Posterior cingulate gyrus (tissue), 11 donors: ENCODE measurements at places on chromosomes 12 and 14.

DNA sequence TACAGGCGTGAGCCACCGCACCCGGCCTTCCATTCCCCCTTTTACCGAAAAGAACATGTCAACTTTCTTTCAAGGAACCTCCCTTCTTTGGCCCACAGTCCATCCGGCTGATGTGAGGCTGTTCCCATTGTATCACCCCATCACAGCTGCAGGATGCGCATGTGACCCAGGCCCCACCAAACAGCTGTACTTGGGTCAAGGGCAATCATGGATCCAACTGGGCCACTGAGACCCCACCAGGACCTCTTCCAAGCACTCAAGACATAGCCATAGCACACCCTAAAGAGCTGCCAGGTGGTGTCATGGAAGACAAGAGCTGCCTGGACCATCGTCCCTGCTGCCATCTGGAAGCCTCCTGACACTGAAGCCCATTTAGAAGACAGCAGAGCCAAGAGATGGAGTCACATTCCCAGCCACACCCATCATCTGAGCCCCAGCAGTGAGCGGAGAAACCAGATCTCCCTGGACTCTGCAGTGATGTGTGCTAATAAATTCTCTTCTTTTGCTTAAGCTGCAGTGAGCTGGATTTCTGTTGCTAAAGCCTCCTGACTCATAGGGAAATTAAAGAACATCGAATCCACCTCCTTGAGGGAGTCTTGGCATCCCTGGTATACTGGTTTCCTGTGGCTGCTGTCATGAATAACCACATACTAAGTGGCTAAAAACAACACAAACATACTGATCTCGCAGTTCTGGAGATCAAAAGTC lies 105.6 kb downstream of the KSR2 start:
- no peak for DNase-seq

- DNase-seq: no peak
Observed at GRCh38 chr12:93176610-93177126, 201.1 kb upstream of the NUDT4 start.

GRCh38 chr12:9731797-9732196 lies 1.1 kb downstream of the CLECL1 start:
- DNase-seq: no peak

DNA sequence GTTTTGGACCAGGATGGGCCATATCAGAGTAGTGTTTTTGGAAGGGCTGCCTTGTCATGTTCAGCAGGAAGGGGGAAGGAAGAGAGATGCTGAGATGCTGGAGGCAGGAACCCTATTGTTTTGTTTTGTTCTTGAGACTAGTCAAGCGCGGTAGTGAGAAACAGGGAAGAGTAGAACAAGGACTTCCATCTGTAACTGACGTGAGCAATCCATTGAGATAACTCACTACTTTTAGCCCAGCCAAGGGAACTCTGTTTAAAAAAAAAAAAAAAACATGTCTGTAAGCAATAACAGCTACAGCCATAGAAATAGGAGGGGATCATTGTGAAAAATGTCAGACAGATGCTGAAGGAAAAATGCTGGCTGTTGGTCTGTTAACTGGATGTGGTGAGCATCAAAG lies 34.0 kb downstream of the CD9 start:
- no peak for DNase-seq

DNA sequence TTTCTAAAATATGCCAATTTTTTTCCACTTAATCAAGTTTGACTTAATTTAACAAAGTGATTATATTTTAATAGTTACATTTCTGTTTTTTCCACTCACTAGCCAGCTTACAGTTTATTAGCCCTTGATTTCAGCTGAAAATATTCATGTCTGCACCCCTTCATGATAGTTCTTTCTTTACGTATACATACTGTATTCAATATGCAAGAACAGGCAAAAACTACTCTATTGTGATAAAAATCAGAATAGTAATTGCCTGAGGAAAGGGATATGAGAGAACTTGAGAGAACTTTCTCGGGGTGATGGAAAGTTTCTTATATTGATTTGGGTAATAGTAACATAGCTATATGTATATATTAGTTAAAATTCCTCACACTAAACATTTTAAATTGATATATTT lies 17.4 kb upstream of the PSMA6 start:
- DNase-seq: no peak

DNA sequence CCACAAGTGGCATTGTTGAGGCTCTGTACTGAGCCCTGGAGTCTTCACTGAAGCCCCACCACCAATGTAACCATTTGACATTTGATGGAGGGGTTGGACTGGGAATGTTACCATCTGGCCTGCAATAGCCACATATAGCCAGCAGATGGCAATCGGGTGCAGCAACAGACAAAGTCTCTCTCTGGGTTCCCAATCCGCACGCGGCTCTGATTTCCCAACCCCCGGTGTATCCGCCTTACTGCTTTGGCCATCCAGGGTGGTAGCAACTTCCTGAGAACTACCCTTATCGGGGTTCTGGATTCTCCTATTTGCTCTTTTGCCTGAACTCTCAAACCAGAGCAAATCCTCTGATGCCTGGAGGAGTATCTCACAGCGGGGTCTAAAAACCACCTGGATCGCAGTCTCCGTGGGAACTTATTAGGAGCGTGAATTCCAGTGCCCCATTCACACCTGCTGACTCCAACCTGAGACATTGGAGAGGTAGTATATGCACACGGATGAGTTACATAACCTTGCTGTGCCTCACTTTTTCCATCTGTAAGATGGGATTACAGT lies 14.2 kb downstream of the VRTN start:
- peak; percentile 68 for DNase-seq

- DNase-seq: no peak
Observed at GRCh38 chr14:63475761-63476160, 67.4 kb downstream of the PPP2R5E start.

DNA sequence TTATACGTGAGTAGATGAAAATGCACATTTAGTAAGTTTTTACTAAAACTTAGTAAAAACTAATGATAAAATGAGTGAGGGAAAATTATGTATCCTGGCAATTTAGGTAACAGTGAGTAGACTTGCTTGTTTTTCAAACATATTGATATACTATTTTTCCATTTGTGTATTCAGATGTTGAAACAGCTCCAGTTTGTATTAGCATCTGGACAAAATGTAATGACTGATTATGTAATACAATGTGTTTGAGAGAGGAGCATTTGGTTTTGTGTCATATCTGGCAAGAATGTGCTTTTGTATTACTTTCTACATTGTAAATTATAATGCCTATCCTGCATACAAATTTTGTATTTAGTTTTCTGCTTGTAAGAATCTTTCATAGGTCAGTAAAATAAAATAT lies 5.6 kb downstream of the CNOT2 start:
- no peak for DNase-seq

DNA sequence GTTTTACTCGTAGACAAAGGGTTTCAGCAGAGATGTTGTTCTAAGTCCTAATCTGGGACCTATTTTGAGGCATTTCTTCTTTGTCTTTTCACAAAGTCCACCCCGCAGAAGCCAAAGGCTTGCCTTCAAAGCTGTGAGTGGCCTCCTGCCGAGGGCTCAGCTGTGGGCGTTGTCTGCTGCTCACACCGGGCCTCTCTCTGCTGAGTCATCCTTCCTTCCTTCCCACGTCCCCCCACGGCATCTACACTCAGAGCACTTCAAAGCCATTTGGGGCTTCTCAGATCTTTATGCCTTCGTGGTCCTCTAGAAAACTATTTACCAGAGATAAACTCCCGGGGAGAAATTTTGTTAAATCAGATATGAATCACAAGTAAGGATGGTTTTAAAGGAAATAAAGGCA lies 115.9 kb upstream of the TMPO start:
- peak; percentile 40 for DNase-seq

DNA sequence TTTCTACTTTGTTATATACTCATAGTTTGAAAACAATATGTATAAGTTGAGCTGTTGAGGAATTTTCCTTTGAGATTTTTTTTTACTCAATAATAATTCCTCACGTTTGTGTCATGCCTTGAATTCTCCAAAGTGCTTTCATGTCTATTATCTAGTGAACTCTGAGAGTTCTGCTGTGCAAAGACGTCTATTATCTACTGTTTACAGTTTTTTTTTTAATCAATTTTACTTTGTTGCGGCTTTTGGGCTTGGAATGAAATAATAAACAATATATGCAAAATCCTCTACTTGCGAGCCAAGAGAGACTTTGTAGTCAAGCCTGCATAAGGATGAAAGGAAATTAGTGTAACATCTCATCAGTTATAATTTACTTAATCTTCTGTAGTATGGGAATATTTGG lies 107.2 kb upstream of the FRMD6 start:
- DNase-seq: no peak

DNA sequence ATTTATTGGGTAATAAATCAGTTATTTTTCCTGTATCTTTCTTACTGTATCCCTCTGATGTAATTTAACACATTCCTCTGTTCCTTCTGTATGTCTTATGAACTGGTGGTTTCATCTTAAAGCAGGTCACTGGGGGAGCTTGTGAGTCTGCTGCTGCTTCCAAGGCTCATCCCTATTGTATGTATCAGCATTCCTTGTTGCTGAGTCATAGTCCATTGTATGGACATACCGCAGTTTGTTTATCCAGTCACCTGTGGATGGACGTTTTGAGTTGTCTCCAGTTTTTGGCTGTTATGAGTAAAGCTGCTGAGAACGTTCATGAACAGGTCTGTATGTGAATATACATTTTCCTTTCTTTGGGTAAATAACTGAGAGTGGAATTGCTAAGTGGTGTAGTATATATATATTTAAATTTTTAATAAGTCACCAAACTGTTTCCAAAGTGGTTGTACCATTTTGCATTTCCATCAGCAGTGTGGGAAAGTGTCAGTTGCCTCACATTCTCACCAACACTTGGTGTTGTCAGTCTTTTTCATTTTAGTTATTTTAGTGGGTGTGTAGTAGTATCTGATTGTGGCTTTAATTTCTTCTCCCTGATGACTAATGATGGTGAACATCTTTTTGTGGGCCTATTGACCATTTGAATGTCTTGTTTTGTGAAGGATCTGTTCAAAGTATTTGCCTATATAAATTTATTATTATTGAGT lies 82.7 kb downstream of the BEGAIN start:
- DNase-seq: no peak

GRCh38 chr12:112162241-112162790 lies 37.0 kb downstream of the TRAFD1 start:
- no peak for DNase-seq

- DNase-seq: peak; percentile 66
Observed at GRCh38 chr12:57454566-57455373, at the start of gene INHBE. Gene INHBE, plus strand, starts transcription at chr12:57455307. Its CDS starts 230 bp downstream, at chr12:57455537.

DNA sequence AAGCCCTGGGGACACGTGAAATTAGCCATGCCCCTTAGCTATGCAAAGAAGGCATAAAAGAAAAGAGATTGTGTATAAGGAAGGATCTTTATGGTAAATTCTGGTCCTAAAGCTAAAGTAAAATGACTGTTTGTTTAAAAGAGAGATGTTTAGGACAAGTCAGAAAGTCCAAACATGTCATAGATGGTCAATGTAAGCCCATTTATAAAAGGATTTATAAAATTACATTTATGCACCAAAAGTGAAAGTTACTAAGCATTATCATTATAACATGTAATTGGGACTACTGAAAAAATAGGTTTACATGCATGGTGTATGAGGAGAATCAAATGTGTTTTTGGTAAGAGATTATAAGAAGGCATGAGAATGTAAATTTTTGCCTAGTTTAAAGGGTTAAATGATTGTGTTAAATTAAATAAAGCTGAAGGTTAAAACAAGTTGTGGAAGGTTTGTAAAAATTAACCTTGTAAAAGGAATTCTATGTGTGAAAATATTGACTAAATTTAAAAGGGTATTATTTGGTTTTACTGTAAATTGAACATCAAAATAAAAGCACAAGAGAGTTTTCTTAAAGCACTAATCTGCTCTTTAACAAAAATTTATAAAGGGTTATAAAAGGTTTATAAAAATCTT lies 50.4 kb upstream of the TSPAN8 start:
- no peak for DNase-seq

DNA sequence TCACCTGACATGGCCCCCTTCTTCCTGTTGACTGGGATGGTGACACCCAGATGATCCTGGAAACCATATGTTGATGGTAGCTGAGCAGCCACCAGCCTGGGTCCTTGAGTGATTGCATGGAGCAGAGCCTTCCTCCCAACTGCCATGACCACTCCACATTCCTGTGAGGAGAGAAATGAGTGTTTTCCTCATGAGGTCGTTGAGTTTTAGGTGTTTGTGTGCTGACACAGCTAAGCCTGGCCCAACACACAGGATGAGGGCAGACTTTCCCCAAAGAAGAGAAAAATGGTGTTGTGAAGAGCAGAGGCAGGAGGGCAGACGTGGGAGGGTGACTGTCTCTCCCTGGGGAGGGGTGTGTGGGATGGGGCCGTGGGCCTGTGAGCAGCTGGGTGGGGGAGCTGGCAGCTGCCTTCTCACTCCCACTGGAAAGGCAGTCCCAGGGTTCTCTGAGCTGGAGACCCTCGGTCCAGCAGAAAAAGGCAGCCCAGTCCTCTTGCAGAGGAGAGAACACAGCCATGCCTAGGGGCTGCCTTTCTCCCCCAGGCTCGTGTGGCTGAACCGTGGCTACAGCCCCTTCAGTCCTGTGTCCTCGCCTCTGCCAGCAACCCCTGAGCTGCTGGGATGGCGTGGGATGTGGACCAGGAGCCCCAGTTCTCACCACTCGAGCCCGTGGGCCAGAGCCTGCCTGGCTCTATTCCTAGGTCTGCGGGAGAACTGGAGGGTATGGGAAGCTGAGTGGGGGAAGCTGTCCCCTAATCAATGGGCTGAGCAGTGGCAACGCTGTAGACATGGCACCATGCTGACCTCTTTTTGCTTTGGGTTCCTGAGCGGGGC lies 257.0 kb downstream of the ADGRD1 start:
- DNase-seq: peak; percentile 55

GRCh38 chr12:57575771-57576612 lies 15.0 kb upstream of the PIP4K2C start:
- DNase-seq: no peak

DNA sequence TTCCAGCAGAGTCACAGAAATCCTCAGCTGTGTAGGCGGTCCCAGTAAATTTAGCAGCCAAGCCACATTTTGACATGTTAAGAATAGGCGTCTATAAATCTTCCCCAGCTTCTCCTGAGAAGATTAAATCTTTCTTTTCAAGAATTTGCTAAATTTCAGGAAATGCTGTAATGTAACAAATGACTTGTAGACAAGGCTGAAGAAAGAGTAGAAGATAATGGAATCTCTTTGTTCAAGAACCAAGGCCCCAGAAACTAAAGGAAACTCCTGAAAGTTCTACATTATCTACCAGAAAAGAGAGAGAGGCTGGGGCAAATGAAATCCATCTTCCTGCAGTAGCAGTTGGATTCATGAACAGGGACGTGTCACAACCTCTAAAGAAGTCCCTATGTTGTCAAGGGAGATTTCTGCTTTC lies 760.3 kb downstream of the NOVA1 start:
- no peak for DNase-seq

GRCh38 chr12:4153343-4153892 lies 120.1 kb upstream of the CCND2 start:
- no peak for DNase-seq

DNA sequence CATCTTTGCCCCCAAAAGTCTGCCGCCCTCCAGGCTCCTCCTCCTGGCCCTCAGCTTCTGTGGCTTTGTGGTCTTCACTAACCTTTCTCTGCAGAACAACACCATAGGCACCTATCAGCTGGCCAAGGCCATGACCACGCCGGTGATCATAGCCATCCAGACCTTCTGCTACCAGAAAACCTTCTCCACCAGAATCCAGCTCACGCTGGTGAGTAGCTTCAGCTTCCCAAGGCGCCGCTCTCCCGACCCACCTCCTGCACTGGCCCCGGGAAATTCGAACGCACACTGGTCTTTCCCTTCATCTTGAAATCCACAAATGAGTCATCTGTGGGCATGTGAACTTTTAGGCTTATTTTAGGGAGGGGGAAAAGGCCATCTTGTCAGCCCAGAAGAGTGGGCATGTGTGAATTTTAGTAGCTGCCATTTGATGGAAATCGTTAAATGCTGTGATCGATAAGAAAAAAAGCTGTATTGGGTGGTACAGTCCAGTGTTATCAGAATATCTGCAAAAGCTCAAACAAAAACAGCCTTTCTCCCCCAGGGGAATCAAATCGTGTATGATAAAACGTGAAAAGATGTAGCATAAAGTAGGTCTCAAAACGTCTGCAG lies 700 bp downstream of the SLC35E3 start:
- peak; percentile 79 for DNase-seq
